Stimulated activated CD4-positive, alpha-beta T cell treated with anti-CD3 and anti-CD28 coated beads, Interleukin-4, amount 100 ng/mL, for 1 hour (primary cell): ENCODE measurements at places on chromosomes 4 and X.

DNA sequence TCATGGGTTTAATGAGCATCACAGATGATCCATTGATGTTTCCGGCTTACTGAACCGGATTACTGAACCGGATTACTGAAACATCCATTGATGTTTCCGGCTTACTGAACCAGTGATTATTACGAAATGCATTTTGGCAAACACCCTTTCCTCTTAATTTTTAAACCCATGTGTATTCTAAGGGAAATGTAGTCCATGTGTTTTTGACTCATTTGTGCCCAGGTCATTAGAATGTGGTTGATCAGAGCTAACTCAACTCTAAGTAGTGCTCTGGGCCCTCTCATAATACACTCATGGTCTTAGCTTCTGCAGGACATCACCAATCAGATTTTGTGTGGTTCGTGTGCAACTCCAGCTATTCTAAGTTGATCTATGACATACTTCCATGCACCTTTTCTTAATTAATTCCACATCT lies 141.6 kb downstream of the SPATA18 start:
- DNase-seq, result no peak

GRCh38 chr4:153245775-153246174 lies 41.5 kb downstream of the TRIM2 start:
- no peak for DNase-seq

- no peak for DNase-seq
Measured at GRCh38 chrX:105191878-105192277, 28.6 kb downstream of the TEX13A start.

- no peak for DNase-seq
Measured at GRCh38 chrX:35351795-35352483, 409.3 kb downstream of the FAM47B start.

- no peak for DNase-seq
Measured at GRCh38 chr4:112897543-112897942, 151.9 kb upstream of the ANK2 start.
